ENCODE measurements at places on chromosomes 12 and 14.
A peak's percentile ranks its signal among the peaks of the same experiment; 100 is the strongest.

GRCh38 chr12:442235-442884, 17.4 kb upstream of the B4GALNT3 start:
- DNase-seq = peak; percentile 69

- DNase-seq = peak; percentile 84
These were observed at the start of gene GLIPR1 for GRCh38 chr12:75480469-75480949. Gene GLIPR1, plus strand, starts transcription at chr12:75480755. Its CDS starts 126 bp downstream, at chr12:75480881.

- no peak for DNase-seq
These were observed 286.3 kb downstream of the NUAK1 start for GRCh38 chr12:105852496-105852895.

DNA sequence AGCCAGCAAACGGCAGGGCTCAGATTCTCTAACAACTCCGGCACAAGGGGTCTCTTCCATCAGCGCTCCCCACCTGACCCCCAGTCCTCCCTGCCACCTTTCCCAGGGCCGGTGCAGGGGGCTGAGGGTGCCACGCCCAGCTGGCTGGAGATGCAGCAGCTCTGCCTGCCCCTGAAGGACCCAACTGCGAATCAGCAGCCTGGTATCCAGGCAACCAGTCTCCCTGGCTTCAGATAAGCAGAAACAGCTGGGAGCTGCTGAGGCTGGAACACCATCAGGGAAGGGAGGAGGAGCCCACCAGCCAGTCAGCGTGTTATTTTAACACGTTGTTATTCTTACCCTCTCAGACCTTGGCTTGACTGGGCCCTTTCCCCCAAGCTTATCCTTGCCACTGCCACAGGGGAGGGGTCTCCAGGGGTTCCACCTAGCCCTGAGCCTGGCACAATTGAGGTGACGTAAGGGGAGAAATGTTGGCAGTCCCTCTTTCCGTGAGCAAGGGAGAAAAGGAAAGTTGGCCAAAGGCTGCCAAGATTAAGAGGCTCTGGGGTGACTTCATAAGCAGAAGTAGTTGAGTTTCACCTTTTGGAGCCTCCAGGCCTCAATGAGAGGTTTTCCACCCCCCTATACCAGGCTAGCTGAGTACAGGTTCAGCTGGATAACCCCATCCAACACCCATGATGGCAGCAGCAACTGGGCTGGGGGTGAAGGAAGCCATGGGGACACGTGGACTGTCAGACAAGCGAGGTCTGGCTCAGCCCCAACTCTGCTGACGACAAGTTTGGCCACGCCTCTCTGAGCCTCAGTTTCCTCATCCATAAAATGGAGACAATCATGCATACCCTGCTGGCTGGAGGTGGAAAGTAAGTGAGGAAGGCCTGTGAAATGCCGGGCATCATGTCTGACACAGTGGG, 91.1 kb downstream of the IRF2BPL start:
- no peak for DNase-seq

GRCh38 chr12:79071498-79071897, 206.9 kb downstream of the SYT1 start:
- no peak for DNase-seq

GRCh38 chr14:100786576-100787219, 39.2 kb upstream of the MEG3 start:
- DNase-seq = no peak

- DNase-seq = no peak
These were observed 64.2 kb downstream of the MBIP start for GRCh38 chr14:36256126-36256801.

- no peak for DNase-seq
These were observed 401.7 kb downstream of the DPF3 start for GRCh38 chr14:72492196-72492595.

GRCh38 chr12:4843907-4844306, 65.8 kb upstream of the KCNA1 start:
- DNase-seq = no peak

- DNase-seq = no peak
These were observed 45.8 kb downstream of the HSD17B6 start for GRCh38 chr12:56808954-56809353.

DNA sequence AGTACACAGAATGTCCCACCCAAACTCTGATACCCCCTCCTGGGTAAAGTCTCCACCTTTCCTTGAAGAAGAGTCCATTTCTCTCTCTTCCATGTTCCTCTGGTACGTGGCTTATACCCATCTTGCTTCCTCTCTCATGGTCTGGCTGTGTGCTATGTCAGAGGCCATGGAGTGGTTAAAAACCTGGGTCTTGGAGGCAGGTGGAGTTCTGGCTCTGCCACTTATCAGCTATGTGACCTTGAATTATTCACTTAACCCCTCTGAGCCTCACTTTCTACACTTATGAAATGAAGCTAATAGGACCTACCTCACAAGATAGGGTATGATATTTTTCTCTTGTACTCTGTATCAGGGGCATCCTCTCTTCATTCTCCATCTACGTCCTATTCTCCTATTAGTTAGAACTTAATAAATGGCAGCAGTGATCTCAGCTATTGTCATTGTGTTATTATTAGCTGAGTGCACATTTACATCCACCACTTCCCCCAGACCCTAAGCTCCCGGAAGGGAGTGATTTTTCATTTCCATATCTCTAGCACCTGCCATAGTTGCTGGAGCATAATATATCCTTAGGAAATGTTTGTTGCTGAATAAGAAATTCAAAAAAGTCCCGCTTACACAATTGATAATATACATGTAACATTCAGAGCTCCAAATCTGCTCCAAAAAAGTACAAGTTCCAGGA, 59.8 kb upstream of the NOS1 start:
- DNase-seq = no peak

- no peak for DNase-seq
These were observed 499 bp upstream of the GXYLT1 start for GRCh38 chr12:42145197-42145549.

- no peak for DNase-seq
These were observed 70.7 kb downstream of the PLEKHA5 start for GRCh38 chr12:19200261-19200660.

GRCh38 chr12:124777399-124778372, 86.0 kb downstream of the SCARB1 start:
- DNase-seq = no peak

DNA sequence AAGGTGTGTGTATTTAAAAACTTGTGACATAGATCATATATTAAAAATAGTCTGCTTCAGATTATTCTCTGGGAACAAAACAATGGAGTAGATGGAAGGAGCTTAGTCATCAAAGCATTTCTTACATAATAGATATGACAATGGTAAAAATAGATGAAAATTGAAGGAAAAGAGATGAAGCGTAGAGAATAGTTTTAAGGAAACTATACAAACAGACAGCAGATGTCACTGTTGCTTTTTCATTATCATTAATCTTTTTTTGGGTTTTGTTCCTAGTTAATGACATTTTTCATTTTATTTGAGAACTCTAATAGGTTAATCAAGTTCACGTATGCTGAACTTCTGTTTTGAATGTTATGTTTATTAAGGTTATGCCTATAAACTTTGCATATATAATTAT, 149.2 kb upstream of the FBXO33 start:
- no peak for DNase-seq

GRCh38 chr14:105912641-105913180, 386.3 kb downstream of the TMEM121 start:
- no peak for DNase-seq

- no peak for DNase-seq
These were observed 199.7 kb upstream of the LMNTD1 start for GRCh38 chr12:25752710-25753309.
